ENCODE measurements at places on chromosomes 12 and 14.

- no peak for DNase-seq
Measured at GRCh38 chr14:36204461-36205073, 28.0 kb upstream of the PTCSC3 start.

- no peak for DNase-seq
Measured at GRCh38 chr14:70177081-70177800, 11.5 kb downstream of the SLC8A3 start.

DNA sequence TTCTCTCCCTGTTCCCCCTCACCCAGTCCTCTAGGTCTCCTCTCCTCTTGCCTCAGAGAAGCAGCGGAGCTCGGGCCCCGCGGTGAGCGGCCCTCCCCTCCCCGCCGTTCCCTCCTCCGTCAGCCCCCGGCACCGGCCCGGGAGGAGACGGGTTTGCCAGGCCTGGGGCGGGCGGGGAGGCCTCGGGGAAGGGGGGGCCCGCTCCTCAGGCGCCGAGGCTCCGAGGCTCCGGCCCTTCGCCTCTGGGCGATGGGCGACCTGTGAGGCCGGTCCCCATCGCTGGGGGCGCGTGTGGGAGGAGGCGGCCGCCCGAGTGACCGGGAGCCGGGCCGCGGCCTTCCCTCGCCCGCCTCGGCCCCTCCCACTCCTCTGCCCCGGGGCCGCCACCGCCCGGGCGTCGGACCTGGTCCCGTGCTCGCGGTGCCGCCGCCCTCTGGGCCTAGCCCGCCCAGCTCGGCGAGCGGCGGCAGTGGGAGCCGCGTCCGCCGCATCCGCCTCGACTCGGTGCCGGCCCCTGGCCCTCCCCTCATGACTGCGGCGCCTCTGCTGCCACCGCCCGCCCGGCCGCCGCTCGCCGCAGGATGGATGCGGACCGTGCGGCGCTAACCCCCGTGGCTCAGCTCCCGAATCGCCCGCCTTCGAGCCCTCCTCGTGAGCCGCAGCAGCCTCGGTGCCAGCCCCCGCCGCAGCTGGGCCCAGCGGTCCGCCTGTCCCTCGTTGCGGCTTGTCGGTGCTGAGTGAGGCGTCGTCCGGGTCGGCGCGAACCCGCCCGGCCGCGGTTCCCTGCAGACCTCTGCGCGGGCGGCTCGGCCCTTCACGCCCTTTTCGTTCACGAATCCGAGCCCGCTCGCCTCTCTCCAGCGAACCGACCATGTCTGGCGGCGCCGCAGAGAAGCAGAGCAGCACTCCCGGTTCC lies 574 bp downstream of the WNK1 start:
- peak; percentile 36 for DNase-seq

DNA sequence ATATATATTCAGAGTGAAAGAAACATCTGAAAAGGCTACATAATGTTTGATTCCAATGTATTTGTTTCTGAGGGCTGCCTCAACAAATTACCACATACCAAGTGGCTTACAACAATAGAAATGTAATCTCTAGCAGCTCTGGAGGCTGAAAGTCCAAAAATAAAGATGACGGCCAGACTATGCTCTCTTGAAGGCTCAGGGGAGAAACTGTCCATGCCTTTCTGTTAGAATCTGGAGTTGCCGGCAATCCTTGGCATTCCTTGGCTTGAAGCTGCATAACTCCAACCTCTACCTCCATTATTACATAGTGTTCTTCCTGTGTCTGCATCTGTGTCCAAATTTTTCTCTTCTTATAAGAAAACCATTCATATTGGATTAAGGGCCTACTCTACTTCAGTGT lies 68.1 kb upstream of the PLEKHG7 start:
- DNase-seq, result no peak

DNA sequence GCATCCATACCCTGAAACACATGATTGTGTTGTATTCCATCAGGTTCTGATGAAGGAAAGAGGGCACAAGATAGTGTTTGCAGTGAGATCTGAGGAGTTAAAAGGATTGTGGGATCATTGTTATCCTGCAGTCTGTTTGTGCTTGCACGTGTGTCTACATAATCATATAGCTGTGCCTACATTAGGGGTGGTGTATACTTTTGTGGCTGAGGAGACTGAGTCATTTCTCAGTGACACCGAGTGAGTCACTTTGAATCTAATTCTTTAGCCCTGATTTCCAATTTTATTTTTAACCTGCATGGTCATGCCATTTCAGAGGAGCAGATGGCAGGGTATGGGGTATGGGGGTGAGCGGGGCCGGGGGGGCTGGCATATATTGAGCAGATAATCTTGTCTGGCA lies 133.2 kb downstream of the ANO4 start:
- peak; percentile 88 for DNase-seq

- DNase-seq, result peak; percentile 34
Measured at GRCh38 chr12:3662521-3662921, 90.4 kb downstream of the CRACR2A start.

GRCh38 chr14:104266631-104267575 lies 128.5 kb downstream of the KIF26A start:
- DNase-seq, result no peak

DNA sequence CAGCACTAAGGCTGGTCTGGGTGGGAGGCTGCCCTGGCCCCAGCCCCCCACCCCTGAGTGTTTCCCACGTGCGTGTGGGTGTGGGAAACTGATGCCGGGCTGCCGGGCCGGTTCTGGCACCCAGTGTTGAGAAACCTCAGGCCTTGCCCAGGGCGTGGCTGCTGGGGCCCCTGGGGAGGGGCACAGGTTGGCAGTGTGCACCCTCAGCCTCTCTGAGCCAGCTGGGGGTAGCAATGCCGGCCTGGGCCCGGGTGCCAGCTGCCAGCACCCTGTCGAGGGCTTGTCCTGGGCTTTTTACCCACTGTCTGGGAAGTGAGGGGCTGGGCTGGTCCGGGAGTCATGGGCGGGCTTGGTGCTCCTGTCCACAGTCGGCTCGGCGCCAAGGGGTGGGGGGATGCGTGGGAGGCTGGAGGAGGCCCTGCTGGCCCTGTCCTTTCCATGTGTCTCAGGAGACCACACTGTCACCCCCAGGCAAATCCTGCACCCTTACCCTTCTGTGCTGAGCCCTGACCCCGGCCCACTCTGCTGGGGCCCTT lies 15.7 kb downstream of the ASPG start:
- no peak for DNase-seq

GRCh38 chr12:107302649-107303341 lies 209.4 kb upstream of the CRY1 start:
- no peak for DNase-seq

GRCh38 chr12:62813031-62813829 lies 121.7 kb downstream of the PPM1H start:
- DNase-seq, result peak; percentile 70

DNA sequence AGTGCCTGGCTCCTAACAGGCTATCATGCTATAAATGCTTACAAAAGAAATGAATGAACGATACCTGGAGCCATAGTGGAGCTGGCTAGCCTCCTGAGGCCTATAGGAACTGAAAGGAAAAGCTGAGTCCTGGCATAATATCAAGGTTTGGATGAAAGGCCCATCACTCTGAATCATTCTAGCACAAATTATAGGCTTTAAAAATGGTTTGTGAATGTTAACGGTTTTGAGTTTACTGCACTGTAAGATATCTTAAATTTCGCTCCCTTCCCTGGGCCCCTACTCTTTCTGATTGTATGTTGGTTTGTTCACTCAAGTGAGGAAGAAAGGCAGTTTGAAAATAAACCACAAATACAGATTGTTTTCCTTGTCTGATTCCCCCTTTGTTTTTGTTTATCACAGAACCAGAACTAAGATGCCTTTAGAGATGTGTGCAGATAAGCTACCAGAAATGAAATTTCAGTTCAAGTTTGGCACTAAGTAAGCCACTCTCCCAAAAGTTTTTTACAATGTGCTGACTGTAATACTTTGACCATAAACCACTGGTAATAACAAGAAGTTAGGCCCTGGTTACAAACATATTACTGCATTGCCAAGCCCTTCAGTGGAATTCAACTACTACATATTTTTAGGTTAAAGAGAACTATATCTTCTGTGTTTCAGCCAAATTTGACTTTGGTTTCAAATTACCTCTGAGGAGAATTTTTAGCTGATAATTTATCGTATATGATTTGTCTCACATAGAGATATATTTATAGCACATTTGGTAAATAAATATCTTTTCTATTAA lies 89.5 kb downstream of the ALX1 start:
- no peak for DNase-seq

DNA sequence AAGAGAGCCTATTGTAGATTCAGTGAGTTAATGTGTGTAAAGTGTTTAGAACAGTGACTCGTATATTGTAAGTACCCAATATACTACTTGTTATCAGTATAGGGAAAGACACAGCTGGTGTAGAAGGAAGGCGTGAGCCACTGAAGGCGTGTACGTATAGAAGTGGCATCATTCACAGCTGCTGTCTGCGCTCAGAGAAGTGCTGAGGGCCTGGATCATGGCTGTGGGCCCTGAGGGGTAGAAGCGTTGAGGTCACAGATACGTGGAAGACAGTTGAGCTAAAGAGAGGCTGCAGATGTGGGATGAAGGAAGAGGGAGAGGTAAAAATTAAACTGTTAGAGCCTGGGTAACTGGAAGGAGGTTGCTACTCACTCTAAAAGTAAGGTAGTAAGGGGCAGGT lies 5.9 kb downstream of the C12orf75 start:
- DNase-seq, result no peak

- no peak for DNase-seq
Measured at GRCh38 chr12:123243671-123244262, 10.5 kb downstream of the MTRFR start.

DNA sequence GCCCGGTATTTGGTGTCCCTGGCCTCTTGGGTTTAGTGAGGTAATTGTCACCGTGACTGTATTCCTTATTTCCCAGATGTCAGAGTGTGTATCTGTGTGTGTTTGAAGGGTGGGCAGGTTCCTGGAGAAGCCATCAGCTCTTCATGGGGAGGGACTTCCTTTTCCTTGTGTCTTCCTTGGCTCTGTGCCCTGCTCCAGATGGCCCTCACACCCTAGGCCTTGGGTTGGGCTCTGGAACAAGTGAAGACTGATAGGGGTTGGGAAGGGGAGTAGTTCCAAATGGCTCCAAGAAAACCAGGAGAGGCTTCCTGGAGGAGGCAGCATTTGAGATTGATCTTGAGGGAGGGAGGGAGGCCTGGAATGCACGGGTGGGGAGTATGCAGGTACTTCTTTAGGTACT lies 43.8 kb upstream of the PRIMA1 start:
- no peak for DNase-seq

DNA sequence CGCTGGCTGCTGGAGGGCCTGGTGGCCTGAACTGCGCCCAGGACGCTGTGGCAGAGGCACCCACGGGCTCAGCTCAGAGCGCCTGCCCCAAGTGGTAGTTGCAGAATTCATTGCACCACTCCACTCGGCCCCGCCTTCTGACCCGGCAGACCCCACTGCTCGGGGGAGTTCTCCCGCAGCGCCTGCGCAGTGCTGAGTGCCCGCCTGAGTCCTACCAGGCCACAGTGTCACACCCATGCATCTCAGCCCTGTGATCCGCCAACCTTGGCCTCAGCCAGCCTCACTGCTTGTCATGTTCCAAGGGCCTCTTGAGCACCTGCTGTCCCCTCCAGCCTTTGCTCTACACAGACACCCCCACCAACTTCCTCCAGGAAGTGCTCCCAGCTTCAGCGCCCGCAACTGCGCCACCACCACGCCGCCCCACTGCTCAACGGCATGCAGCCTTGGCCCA lies 12.2 kb downstream of the DEGS2 start:
- DNase-seq, result no peak

DNA sequence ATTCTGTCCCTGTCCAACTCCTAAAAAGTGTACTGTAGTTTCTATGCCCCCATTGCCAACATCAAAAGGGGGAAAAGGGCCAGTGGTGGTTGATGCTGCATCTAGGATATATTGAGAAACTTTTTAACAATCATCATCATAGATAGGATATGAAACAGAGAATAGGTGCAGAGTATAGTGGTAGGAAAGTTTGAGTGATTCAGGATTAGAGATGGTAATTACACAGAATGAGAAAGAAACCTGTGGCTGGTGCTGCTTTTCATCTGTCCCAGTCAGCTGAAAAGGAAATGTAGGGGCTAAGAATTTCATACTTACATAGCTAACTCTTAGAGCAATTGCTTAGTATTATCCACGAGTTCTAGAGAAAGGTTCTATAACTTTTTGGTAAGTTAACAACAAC lies 67.6 kb downstream of the GTF2A1 start:
- no peak for DNase-seq

DNA sequence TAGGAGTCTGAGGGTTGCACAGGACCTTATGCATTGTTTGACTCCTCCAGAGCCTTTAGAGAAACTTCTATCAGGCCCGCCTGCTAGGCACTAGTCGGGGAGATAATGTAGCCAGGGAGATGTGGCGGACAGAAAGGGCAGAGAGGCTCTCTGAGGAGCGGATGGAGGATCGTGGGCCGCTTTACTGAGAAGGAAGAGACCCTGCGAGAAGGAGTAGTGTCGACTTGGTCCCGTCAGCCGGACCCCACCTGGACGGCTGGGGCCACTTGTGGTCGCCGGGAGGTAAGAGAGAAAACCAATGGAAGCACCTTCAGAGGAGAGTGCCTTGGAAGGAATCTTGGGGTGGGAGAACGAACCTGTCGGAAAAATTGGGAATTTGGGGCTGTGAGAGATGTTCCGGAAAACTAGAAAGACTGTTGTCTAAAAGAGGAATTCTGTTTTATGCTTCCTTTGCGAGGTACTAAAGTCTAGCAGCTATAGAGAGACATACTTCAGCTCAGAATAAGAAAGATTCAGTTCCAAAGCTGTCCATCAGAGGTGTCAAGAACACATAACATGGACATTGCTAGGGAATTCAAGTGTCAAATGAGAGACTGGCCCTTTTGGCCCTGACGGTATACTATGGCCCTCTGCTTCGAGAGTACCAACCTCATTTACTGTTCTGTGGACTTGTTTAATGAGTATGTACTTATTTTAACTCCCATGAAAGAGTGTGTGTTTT lies 660 bp upstream of the MCRS1 start:
- DNase-seq, result no peak

DNA sequence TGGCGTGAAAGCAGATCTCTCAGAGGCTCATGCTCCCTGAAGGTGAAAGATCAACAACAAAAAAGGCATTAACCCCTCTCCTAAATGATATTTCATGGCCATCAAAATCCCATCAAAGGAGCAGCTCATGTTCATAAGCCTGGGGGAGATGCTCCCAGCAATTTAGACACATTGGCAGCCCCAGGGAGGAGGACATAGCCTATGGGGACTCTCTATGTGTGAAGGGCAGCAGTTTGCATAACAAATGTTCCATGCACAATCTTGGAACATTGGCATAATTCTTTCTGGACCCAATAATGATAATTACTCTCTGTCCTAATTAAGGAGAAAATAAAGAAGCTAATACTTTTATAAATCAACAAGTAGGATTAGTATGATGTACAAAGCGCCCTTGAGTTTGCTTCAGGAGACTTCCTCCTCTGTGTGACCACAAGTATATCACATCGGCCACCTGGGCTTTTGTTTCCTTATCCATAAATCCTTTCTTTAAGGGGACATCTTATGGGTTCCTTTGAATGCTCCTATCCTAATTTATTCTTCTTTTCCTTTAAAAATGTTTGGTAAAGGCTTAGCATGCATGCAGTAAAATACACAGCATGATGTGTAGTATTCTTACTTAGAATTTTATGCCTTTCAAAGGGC lies 161.9 kb upstream of the PLEKHG7 start:
- no peak for DNase-seq

Data from fibroblast of mammary gland (primary cell).